ENCODE measurements at places on chromosomes 1 and 21.

GRCh38 chr1:188906921-188907641 lies 1570.6 kb downstream of the BRINP3 start:
- DNase-seq = no peak

- no peak for DNase-seq
Measured at GRCh38 chr1:167446966-167447365, 71.4 kb downstream of the CD247 start.

- DNase-seq = no peak
Measured at GRCh38 chr1:221783936-221784335, 42.0 kb upstream of the DUSP10 start.

DNA sequence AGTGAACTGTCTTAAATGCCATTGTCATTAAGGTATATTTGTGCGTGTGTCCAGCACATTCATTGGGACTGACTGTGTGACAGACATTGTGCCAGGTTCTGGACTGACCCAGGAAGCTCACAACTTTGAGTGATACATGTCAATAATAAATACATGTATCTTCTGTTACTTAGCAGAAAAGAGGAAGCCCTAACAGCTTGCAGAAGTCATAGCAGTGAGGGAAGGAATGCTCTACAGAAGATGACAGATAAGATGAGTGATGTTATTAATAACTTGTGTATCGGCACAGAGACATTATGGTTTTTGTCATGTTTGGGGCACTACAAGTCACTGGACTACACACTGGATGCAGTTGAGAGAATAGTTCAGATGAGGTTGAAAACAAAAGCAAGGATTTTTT lies 1.2 kb upstream of the SRSF11 start:
- DNase-seq = no peak

DNA sequence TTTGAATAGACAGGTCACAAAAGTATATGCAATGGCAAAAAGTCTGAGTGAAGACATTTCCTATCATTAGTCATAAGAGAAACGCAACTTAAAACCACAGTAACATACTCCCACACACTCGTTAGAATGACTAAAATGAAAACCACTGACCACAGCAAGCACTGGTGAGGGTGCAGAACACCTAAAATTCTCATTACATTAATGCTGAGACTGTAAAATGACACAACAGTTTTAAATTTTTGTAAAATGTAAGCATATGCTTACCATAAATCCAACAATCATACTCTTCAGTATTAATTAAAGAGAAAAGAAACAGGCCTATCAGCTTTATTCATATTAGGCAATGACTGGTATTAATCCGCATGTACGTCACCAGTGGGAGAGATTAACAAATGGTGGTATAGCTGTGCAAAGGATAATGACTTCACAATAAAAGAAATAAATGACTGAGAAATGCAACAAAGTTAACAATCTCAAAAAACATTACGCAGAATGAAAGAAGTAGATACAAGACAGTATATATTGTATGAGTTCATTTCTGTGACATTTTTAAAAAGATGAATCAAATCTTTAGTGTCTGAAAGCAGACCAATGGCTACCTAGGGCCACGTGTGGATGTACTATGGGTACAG lies 253.5 kb downstream of the AKT3 start:
- DNase-seq = no peak

Measured in globus pallidus (tissue), 1 donor.